ENCODE measurements at places on chromosomes 2 and 18.

GRCh38 chr18:10923551-10924070 is 225.8 kb downstream of the PIEZO2 start:
- no peak for DNase-seq

GRCh38 chr18:27413495-27414401 is 228.6 kb upstream of the CHST9 start:
- DNase-seq = peak; percentile 80

- no peak for DNase-seq
Measured at GRCh38 chr2:59182249-59182648, 941.1 kb upstream of the FANCL start.

- no peak for DNase-seq
Measured at GRCh38 chr2:227160164-227160563, 3.8 kb downstream of the COL4A4 start.

- DNase-seq = no peak
Measured at GRCh38 chr18:49640741-49641140, 78.9 kb downstream of the LIPG start.

DNA sequence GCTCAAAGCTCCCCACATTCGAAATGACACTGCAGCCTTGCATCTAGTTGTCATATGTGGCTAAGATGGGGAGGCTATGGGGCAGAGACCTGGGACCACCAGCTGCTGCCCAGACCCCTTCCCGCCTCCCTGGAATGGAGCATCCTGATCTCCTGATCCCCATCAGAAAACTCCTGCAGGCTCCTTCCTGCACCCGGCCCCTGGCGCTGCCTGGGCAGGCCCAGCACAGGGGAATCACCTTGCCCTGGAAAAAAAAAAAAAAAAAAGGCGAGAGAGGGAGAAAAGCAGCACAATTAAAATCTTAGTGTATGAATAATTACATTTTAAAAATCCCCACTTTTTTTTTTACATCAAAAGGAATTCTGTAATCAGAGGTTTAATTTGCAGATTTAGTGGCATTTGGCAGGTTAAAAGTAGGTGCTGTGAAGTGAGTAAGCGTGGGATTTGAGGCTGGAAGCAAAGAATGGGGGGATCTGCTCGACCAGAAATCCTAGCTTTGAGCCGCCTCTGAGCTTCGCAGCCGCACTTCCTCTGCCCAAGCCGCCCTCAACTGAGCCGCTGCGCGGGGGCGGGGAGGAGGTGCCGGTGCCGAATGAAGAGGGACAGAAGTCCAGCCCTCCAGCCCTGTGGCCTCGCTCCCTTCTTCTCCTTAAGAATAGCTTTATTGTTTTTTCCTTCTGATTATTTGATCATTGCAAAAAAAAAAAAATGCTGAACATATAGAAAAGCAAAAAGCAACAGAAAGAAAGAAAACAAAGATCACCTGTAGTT is 30.0 kb downstream of the THNSL2 start:
- DNase-seq = peak; percentile 38

DNA sequence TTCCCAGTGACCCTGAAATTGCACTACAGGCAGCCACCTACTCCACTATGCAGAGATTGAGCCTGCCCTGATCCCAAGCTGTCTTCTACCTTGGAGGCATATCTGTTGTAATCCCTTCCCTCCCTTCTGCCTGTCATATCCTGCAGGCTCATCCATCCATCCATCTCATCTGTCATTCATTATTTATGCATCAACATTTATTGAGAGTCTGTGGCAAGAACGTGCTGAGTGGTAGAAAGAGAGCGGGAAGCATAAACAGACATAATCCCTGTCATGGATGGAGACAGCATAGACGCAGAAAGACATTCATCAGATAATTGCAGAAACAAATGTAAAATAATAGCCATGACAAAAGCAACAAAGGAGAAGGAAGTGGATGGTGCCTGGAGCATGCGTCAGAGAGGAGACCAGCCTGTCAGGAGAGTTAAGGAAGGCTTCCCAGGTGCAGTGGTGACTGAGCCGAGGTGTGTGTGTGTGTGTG is 110.7 kb upstream of the STPG4 start:
- DNase-seq = no peak
